GM23248 (cell line): ENCODE measurements at places on chromosomes 1 and 21. TPM values are rescaled to one million over a fixed set of nuclear protein-coding genes. Genes with fewer than 3 reads are reported as not detected.

CD160 gene
- polyA plus RNA-seq = 0.25 and 0.33 TPM in 2 replicates

CSDE1 gene
- 274 and 297 TPM in 2 replicates for polyA plus RNA-seq

PM20D1 gene
- polyA plus RNA-seq = 0.11 TPM in 1 of 2 replicates, not detected in the other

GPR25 gene
- polyA plus RNA-seq = not detected in 2 replicates

NUCKS1 gene
- polyA plus RNA-seq = 69.2 and 69.9 TPM in 2 replicates

PIK3CD gene
- 3.3 and 3.5 TPM in 2 replicates for polyA plus RNA-seq

ZC3H12A gene
- 5.0 and 7.1 TPM in 2 replicates for polyA plus RNA-seq

FAM229A gene
- polyA plus RNA-seq = 2.9 and 3.1 TPM in 2 replicates

VTCN1 gene
- not detected in 2 replicates for polyA plus RNA-seq

GRCh38 chr1:195045072-195045471, 1563.2 kb downstream of the KCNT2 start:
- no peak for DNase-seq

DNA sequence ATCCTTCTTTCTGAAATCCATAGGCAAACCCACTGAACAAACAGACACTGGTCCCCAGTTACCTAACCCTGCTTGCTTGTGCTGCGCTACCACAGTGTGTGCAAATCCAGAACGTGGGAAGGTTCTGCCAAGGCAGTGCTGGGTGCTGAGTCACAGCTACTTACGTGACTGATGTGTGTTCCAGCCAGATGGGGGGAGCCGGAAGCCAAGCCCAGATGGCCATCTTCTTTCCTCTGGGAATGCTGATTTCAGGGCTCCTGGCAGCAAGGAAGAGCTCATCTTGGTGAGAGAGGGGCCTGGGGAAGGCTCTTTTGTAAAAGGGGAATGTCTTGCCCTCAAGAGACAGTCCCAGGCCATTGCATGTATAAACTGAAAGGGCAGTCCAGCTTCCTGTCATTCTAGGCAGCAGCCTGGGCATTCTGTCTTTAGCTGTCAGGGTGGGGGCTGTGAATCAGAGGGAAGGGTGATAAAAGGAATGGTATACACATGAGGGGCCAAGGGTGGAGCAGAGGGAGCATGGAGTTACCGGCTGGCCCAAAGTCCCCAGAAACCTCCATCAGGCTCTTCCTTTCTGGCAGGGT, 54.1 kb downstream of the CD46 start:
- peak; percentile 99 for DNase-seq

DNA sequence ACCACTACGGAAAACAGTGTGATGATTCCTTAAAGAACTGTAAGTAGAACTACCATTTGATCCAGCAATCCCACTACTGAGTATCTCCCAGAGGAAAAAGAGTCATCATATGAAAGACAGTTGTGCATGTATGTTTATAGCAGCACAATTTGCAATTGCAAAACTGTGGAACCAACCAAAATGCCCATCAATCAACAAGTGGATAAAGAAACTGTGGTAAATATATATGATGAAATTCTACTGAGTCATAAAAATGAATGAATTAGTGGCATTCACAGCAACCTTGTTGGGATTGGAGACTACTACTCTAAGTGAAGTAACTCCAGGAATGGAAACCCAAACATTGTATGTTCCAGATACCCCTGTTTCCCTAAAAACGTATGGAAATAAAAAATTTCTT, 337.0 kb upstream of the PTBP2 start:
- DNase-seq = no peak

- no peak for DNase-seq
Observed at GRCh38 chr1:94384485-94385265, 33.5 kb upstream of the ABCD3 start.
